ENCODE measurements at places on chromosomes 11 and 22. TPM values are rescaled to one million over a fixed set of nuclear protein-coding genes. Genes with fewer than 3 reads are reported as not detected.

- no peak for DNase-seq
- no peaks in the 10 kb centered on the region for H3K27me3 ChIP-seq
- H3K4me1 ChIP-seq, result peaks cover 28% of the 10 kb centered on the region
- no peak overlapping the region for H3K4me3 ChIP-seq
- no peak overlapping the region for H3K27ac ChIP-seq
Measured at GRCh38 chr11:66541892-66542291, 4.0 kb downstream of the ZDHHC24 start.

- H3K4me3 ChIP-seq, result no peak overlapping the region
- H3K27ac ChIP-seq, result no peak overlapping the region
- no peaks in the 10 kb centered on the region for H3K4me1 ChIP-seq
Measured at GRCh38 chr22:42291287-42291686, 20.8 kb upstream of the TCF20 start.

DNA sequence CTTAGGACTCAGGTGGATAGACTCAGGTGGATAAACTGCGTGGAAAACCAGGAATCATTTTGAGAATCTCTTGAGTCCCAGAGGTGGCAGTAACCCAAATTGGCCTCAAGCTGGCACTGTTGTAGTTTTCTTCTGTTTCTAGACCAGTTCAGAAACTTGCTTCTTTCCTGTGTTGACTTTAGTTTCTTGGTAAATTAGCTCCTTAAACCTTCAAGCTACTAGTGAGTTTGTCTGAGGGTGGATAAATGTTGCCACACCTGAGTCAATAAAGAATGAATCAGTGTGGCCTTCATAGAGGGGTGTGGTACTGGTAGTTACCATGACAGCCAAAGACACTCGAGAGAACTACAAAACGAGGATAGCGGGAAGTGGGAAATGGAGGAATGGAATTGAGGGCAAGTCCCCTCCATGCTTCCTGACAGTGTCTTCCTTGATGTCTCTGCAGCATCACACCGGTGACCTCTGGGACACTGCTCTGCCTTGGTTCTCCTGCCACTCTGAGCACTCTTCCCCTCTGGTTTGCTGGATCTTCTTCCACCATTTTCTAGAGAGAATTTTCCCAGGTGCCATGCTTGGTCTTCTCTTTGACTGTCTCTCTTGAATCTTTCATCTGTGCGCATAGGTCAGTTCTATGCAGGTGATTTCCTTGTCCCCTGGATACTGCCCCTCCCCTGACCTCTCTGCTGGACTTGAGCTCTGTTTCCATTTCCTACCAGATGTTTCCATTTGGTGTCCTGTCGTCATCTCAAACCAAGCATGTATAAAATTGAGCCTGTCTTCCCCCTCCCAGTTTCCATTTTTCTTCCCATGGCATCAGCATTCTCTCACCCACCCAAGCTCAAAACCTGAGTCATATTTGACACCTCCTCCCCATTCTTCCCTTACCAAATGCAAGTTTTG, 7.2 kb downstream of the POLD4 start:
- peak; percentile 49 for DNase-seq
- H3K4me3 ChIP-seq, result no peak overlapping the region
- peaks cover 19% of the 10 kb centered on the region for H3K4me1 ChIP-seq

DNA sequence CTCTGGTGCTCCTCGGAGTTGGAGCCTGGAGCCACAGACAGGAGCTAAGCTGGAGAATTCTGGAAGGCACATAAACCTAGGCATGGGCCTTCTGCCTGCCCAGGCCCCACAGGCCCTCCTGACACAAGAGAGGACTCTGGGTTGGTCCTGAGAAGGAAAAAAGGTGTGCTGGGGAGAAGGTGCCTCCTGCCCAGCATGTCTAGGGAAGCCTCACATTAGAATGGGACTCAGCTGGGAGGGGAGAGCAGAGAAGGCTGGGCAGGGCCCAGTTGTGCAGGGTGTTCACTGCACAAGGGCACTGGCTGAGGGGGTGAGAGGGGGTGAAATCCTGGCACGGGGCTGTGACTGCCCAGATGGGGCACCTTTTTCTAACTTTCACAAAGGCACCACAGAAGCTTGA, 39.4 kb upstream of the WNT11 start:
- no peak overlapping the region for H3K4me3 ChIP-seq
- no peaks in the 10 kb centered on the region for H3K36me3 ChIP-seq
- H3K27ac ChIP-seq, result no peak overlapping the region
- no peak for DNase-seq
- H3K4me1 ChIP-seq, result no peaks in the 10 kb centered on the region

- no peak overlapping the region for H3K27ac ChIP-seq
- H3K36me3 ChIP-seq, result no peaks in the 10 kb centered on the region
- no peaks in the 10 kb centered on the region for H3K27me3 ChIP-seq
- H3K4me1 ChIP-seq, result peaks cover 9% of the 10 kb centered on the region
- H3K4me3 ChIP-seq, result no peak overlapping the region
- DNase-seq, result no peak
Measured at GRCh38 chr22:29200901-29201300, 4.8 kb upstream of the EMID1 start.

GRCh38 chr11:19344661-19345518, 104.1 kb upstream of the E2F8 start:
- peaks cover 12% of the 10 kb centered on the region for H3K4me1 ChIP-seq
- no peak overlapping the region for H3K4me3 ChIP-seq
- H3K27me3 ChIP-seq, result peaks cover 91% of the 10 kb centered on the region
- no peaks in the 10 kb centered on the region for H3K36me3 ChIP-seq
- DNase-seq, result no peak

DNA sequence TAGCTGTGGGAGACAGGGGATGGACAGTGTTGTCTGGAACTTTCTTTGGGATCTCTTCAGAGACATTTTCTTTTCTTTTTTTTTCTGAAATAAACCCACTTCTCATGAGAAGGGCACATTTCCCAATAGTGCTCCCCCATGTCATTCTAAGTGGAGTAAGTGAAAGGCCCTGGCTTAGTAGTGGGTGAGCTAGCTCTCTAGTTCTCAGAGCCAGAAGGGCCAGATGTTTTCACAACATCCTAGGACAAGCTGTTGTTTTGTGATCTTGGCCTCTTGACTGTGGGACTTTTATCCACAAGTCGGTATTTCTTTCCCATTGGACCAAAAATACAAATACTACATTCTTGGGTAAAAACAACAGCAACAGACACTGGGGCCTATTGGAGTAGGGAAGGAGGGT, 607.7 kb upstream of the TENM4 start:
- no peaks in the 10 kb centered on the region for H3K27me3 ChIP-seq
- no peaks in the 10 kb centered on the region for H3K4me1 ChIP-seq
- H3K4me3 ChIP-seq, result no peak overlapping the region
- H3K36me3 ChIP-seq, result no peaks in the 10 kb centered on the region
- DNase-seq, result no peak

The VSIG2 gene
- 0.18 TPM for total RNA-seq

The KCTD14 gene
- total RNA-seq, result 1.0 TPM

DNA sequence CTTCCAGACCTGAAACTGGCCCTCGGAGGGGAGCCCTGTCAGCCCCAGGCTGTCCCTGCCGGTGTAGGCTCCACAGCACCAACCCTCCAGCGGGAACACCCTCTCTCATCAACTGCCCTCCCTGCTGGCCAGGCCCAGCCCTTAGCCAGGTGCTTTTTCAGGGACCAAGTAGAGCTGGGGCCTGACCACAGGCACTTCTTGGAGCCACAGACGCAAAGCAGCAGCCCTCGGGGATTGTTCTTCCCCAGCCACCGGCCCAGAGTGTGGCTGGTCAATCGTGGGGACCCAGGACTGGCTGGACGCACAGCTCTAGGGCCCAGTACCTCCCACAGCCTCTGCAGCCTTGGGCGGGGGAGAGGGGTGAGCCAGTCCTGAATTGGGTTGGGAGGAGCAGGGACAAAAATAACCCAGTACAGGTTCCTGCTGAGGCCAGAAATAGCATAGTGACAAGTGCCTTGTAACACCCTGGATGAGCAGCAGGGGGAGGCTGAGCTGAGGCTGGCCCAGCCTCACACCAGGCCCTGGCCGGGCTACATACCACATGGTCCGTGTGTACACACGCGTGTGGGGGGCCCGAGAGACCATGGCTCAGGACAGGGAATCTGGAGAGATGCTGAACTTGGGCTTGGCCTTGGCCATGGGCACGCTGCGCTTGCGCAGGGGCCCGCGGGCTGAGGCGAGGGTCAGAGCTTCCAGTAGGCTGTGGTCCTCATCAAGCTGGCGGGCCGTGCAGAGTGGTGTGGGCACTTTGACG, 2.0 kb downstream of the KCNJ11 start:
- DNase-seq, result no peak
- peaks cover 9% of the 10 kb centered on the region for H3K27me3 ChIP-seq
- H3K27ac ChIP-seq, result no peak overlapping the region
- H3K4me1 ChIP-seq, result peaks cover 11% of the 10 kb centered on the region
- no peak overlapping the region for H3K4me3 ChIP-seq
- no peaks in the 10 kb centered on the region for H3K36me3 ChIP-seq

DNA sequence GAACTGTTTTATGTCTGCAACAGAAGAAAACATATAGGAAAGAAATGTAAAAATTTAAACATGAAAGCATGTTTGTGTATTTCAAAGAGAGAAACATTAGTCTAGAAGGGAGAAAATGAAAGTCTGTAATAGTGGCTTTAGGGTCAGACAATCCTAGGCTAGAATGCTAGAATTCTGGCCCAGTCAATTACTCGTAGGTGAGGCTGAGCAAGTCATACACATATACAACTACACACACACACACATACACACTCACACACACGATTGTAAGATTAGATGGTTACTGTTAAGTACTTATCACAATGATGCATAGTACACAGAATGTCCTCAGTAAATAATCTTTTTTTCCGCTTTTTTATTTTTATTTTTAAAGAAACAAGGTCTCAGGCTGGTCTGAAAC, 37.7 kb upstream of the PCF11 start:
- H3K4me1 ChIP-seq, result no peaks in the 10 kb centered on the region
- no peak for DNase-seq
- no peaks in the 10 kb centered on the region for H3K36me3 ChIP-seq
- H3K27me3 ChIP-seq, result no peaks in the 10 kb centered on the region
- no peak overlapping the region for H3K4me3 ChIP-seq
- no peak overlapping the region for H3K27ac ChIP-seq

The ZP1 gene
- total RNA-seq, result not detected

The NRXN2 gene
- 0.17 TPM for total RNA-seq

DNA sequence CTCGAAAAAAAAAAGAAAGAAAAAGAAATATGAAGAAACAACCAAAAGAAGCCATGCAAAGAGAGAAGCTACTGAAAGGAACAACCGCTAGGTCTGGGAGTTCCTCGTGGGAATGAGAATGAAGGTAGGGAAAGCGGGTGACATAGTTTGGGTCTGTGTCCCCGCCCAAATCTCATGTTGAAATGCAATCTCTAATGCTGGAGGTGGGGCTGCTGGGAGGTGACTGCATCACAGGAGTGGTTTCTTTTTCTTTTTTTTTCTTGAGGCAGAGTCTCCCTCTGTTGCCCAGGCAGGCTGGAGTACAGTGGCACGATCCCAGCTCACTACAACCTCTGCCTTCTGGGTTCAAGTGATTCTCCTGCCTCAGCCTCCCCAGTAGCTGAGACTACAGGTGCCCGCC, 9.7 kb upstream of the TXN2 start:
- no peak for DNase-seq
- no peaks in the 10 kb centered on the region for H3K36me3 ChIP-seq
- no peaks in the 10 kb centered on the region for H3K27me3 ChIP-seq
- H3K4me1 ChIP-seq, result no peaks in the 10 kb centered on the region
- no peak overlapping the region for H3K27ac ChIP-seq
- no peak overlapping the region for H3K4me3 ChIP-seq

The OR10A4 gene
- total RNA-seq, result not detected

- H3K4me1 ChIP-seq, result peaks cover 11% of the 10 kb centered on the region
- H3K4me3 ChIP-seq, result no peak overlapping the region
- DNase-seq, result no peak
- H3K27me3 ChIP-seq, result peaks cover 3% of the 10 kb centered on the region
- H3K27ac ChIP-seq, result no peak overlapping the region
- no peaks in the 10 kb centered on the region for H3K36me3 ChIP-seq
Measured at GRCh38 chr22:21051145-21051830, 5.5 kb downstream of the LRRC74B start.

DNA sequence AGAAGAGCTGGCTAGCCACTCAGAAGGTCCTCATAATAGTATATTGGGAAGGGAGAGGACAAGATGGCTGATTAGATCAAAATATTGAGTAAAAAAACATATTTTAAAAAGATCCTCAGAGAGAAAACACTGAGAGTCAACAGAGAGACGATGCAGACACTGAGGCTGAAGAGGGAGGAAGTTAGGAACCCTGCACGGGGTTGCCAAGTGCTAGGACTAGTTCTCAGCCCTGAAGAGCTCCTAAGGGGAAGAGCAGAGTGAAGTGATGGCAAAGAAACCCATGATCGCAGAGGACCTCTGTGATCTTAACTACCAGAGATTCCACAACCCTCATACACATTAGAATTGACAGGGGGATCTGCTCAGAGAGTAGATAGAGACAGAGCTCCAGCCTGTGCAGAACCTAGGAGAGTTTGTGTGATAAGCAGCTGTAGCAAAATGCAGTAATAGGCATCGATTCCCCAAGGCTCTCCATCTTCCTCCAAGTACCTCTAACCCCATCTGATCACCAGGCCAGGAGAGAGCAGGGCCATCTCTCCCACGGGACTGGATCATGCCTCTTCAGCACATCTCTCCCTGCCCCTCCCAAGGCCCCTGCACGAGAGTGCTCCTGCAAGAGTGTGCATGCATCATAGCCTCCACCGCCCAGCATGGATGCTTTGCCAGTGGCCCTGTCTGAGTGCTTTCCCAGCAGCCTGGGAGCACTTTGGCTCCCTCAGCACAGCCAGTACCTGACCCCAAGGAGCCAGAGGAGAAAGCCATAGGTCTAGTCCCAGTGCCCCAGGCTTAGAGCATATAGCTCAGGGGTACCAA, 41.2 kb upstream of the ARL14EP start:
- no peak overlapping the region for H3K27ac ChIP-seq
- no peaks in the 10 kb centered on the region for H3K36me3 ChIP-seq
- H3K4me1 ChIP-seq, result peaks cover 5% of the 10 kb centered on the region
- no peak for DNase-seq
- no peaks in the 10 kb centered on the region for H3K27me3 ChIP-seq
- no peak overlapping the region for H3K4me3 ChIP-seq

The OR2AG1 gene
- total RNA-seq, result not detected

- H3K27ac ChIP-seq, result peak overlapping the region; percentile 66
- peaks cover 17% of the 10 kb centered on the region for H3K4me1 ChIP-seq
- H3K27me3 ChIP-seq, result no peaks in the 10 kb centered on the region
Measured at GRCh38 chr22:20118300-20119020, 1.4 kb upstream of the TRMT2A start.

DNA sequence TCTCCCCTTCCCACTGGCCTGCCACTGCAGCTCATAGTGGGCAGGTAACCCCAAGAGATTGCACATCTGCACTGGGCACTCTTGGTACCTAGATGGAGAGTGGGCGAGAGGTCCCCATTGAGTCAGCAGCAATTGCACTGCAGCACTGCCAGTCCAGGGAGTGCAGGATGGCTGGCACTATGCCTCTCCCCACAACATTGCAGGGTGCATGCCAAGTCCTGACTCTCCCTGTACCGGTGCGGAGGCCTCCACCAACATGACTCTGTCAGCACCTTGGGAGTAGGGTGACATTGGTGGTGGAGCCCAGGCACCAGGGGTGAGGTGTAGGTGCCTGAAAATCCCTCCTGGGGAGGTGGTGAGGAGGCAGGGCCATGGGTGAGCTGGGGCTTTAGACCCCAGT, 82.2 kb downstream of the TRAF6 start:
- peaks cover 26% of the 10 kb centered on the region for H3K4me1 ChIP-seq
- no peak overlapping the region for H3K27ac ChIP-seq
- peaks cover 4% of the 10 kb centered on the region for H3K36me3 ChIP-seq
- no peak overlapping the region for H3K4me3 ChIP-seq

- H3K36me3 ChIP-seq, result no peaks in the 10 kb centered on the region
- DNase-seq, result no peak
- H3K4me3 ChIP-seq, result no peak overlapping the region
Measured at GRCh38 chr11:64826578-64827450, 16.5 kb upstream of the MEN1 start.

The KDM4D gene
- 0.93 TPM for total RNA-seq

GRCh38 chr22:29916007-29916544, 33.1 kb downstream of the MTMR3 start:
- no peak overlapping the region for H3K4me3 ChIP-seq
- no peaks in the 10 kb centered on the region for H3K36me3 ChIP-seq
- H3K27me3 ChIP-seq, result no peaks in the 10 kb centered on the region
- DNase-seq, result no peak
